ENCODE measurements at places on chromosomes 2 and 18.

- no peak for DNase-seq
Observed at GRCh38 chr2:240107477-240107796, 28.7 kb downstream of the COPS9 start.

GRCh38 chr2:176151442-176152287, at the start of gene HOXD4:
Gene HOXD4, plus strand, starts transcription at chr2:176151550. Its CDS starts 84 bp downstream, at chr2:176151634.
- DNase-seq = no peak

- DNase-seq = no peak
Observed at GRCh38 chr18:77093067-77093430, 39.5 kb downstream of the MBP start.

GRCh38 chr2:148521181-148521580, 123.4 kb upstream of the EPC2 start:
- no peak for DNase-seq

GRCh38 chr2:69911985-69912563, 2.8 kb upstream of the MXD1 start:
- DNase-seq = no peak

- DNase-seq = no peak
Observed at GRCh38 chr2:55049821-55050099, 491 bp downstream of the RTN4 start.

- DNase-seq = no peak
Observed at GRCh38 chr2:54437588-54437987, 18.5 kb upstream of the SPTBN1 start.

DNA sequence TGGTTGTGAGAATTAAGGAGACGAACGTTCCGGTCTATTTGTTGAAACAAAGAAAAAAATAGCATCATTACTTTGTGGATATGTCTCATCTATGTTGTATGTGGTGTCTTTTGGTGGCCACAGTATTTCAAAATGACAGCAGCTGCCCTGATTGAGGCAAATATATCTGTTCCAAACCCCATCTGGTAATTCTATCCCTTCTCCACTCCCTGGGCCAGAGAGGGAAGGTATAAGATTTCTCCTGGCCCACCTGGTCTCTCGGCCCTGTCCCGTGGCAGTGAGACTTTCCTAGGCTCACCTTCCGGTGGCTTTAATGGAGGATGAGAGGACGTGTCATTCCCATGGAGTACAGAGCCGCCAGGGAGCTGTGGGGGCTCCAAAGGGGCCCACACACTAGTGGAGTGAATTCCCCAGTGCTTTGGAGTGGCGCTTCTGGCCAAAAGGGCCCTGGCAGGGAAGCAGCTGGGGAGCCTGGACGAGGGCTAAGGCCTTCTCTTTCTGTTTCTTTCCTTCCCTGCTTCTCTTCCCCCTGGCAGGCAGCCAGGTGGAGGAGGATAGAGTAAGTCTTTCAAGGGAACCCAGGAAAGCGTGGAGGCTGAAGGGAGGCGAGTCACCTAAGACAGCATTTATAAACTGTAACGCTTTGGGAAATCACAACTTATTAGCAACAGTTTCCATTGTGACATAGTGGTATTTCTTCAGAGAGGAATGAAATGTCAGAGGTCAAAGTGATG, 5.6 kb downstream of the FOSL2 start:
- peak; percentile 75 for DNase-seq

- DNase-seq = no peak
Observed at GRCh38 chr2:222930862-222931261, 70.0 kb downstream of the ACSL3 start.
